ENCODE measurements at places on chromosomes 16 and 17.

GRCh38 chr16:81239367-81240121 is 1.1 kb downstream of the BCO1 start:
- DNase-seq = no peak

DNA sequence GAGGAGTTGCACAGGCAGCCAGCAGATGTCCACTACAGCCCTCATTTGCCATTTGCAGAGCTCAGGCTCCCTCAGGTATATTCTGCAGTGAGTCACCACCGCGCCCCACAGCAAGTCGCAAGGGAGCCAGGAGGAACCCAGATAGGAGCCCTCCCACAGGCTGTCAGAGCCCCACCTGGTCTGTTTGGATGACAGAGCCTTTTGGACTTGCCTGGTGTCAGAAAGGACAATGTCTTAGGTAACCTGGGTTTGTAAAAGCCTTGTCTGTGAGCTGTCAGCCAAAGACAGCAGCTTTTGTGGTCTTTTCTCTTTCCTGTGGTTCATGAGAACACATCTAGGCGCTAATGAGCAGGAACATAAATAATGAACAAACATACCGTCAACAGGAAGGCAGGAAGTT is 70.9 kb downstream of the GNAO1 start:
- DNase-seq = no peak

DNA sequence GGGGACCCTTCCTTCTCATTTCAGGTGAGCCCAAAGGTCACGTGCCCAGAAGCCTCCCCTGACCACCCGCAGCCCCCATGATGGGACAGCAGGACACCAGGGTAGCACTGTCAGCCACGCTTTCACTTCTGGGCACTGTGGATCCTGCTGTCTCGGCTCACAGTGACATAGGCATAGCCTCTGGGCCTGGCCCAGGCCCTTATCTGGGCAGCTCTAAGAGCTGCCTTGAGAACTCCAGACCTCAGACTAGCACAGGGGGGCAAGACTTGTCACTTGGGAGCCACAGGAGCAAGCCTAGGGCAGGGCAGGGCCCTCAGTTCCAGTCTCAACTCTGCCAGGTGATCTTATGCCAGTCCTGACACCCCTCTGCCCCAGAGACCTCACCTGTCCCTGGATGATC is 4.7 kb downstream of the NATD1 start:
- DNase-seq = no peak

DNA sequence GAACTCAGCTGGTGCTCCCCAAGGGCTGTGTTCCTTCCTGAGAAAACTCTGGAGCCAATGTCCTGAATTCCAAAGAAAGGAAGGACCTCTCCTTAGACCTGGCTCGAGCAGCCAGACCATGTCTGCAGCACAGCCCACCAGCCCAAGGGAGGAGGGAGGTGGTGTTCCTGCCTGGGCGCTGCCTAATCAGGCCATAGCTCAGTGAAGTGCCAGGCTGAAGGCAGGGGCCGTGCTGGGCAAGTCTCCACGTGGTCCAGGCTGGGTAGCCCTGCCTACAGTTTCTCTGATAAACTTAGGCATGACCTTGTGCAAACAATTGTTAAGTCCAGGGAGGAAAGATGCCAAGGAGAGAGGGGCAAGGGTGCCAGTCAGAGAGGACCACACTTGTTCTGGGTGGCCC is 76.8 kb downstream of the MPRIP start:
- DNase-seq = no peak

GRCh38 chr17:43014649-43015542 is 7.3 kb downstream of the VAT1 start:
- DNase-seq = no peak

- DNase-seq = no peak
These were observed 7.6 kb upstream of the NLRC5 start for GRCh38 chr16:56981729-56982271.

GRCh38 chr16:19265380-19265930 is 20.1 kb upstream of the CLEC19A start:
- DNase-seq = no peak

- no peak for DNase-seq
These were observed 4.3 kb downstream of the ALDOA start for GRCh38 chr16:30069611-30070462.

- no peak for DNase-seq
These were observed 274.5 kb downstream of the C16orf95 start for GRCh38 chr16:87042551-87043230.

DNA sequence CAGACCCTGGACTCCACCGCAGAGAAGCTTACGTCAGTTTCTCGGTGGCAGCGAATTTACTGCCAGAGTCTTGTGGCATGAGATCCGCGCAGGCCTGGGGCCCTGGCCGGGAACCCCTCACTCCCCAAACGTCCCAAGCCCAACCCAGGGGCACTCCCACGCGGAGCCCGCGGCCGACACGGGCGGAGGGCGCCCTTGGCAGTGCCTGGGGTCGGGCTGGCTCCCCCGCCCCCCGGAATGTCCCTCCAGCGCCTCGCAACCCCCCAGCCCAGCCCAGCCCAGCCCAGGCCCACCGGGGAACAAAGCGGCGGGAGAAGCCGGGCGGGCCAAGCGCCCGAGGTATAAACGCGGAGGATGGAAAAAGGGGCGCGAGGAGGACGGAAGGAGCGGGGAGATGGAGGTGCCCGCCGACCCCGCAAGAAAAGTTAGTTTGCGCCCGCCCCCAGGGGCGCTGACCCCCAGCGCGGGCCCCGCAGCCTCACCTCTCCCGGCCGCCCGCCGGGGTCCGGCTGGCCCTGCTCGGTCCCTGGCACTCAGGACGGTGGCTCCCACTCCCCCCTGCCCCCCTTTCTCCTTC is 330 bp downstream of the CASKIN2 start:
- no peak for DNase-seq

DNA sequence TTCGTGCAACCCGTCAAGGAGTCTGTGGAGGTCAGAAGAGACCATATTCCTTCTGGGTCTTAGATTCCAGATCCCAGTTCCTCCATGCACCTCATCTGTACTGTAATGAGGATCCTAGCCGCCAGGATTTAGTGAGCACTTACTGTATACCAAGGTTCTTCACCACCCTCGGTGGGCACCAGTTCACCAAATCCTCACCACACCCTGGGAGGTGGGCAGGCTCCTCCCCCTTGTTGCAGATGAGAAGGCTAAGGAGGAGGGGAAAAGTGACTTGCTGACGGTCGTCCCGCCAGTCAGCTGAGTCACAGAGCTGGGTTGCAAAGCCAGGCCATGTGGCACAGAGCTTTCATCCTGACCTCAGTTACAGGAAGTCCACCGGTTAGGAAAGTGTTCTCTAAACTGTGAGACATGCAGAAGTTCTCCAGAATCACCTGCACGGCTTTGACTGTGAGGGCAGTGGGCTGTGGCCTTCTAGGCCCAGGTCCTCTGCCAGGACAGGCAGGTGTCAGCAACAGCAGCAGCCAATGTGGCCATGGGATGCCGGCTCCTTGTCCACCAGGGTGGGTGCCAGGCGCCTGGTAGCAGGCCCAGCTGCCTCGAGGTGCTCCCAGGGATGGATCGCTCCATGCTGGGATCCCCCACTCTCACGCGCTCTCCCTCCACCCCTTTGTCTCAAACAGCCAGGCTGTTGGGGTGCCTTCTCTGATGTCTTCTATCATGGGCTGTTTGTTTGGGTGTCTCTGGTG is 240.3 kb upstream of the GSE1 start:
- no peak for DNase-seq

- no peak for DNase-seq
These were observed 14.5 kb upstream of the PRKCA start for GRCh38 chr17:66287911-66288310.

DNA sequence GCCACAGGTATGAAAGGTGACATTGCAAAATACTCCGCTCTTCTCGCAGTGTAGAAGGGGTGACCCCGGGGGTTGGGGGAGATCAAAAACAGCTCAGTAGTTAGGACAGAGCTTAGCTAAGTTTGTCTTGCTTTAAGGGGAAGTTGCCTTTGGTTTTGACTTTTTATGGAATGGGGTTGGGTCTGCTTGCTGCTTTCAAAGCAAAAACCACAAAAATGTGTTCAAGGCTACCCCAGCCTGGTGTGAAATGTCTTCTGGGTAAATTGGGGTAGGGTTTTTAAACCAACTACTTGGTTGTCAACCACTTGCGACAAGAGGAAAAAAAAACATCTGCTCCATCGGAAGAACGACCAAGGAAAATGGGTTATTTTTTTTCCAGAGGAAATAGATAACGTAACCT is 6.2 kb downstream of the FUS start:
- no peak for DNase-seq

GRCh38 chr17:29954405-29954804 is 13.0 kb downstream of the EFCAB5 start:
- DNase-seq = no peak

Measured in glomerular endothelial cell (primary cell).